ENCODE measurements at places on chromosomes 2 and 18. TPM values are rescaled to one million over a fixed set of nuclear protein-coding genes. Genes with fewer than 3 reads are reported as not detected.

The CD207 gene
- total RNA-seq, result not detected

The COL4A3 gene
- total RNA-seq, result 1.6 TPM

The NETO1 gene
- total RNA-seq, result not detected

DNA sequence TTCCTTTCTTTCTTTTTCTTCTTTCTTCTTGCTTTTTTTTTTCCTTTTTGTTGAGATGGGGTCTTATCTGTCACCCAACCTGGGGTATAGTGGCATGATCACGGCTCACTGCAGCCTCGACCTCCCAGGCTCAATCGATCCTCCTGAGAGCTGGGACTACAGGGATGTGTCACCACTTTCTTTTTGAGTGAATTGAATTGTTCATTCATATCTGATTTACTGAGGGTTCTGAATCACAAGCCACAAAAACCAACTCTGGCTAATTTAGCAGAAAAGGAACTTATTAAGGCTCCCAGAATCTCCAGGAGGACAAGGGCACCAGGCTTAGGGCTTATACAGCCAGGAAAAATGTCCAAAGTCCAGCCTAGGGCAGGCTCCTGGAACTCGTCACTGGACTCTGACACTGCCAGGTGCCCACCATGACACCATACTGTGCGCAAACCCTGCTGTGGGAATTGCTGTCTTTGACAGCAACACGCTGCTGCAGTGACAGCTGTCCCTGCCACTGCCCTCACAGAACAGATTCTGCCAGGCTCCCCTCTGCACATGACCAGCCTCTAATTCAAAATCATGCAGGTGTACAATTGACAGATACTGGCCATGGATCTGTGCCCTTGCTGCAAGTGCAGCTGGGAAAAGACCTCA lies 42.9 kb upstream of the EML6 start:
- no peaks in the 10 kb centered on the region for H3K36me3 ChIP-seq
- no peaks in the 10 kb centered on the region for H3K27me3 ChIP-seq
- H3K4me1 ChIP-seq, result no peaks in the 10 kb centered on the region
- no peak for DNase-seq

DNA sequence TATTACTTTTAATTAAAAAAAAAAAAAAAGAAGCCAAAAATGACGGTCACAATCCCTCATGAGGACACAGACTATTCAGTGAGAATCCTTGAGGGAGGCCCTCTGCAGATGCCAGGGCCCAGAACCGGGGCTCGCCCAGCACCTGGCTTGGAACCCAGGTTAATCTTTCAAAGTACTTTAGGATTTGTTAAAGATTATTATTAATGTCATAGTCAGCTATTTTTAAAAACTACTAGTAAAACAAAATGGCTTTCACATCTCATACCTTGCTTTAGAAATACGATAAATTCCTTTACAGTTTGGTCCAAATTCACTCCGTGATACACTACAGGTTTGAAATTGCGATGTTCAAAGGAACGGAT lies 27.1 kb downstream of the C2orf76 start:
- H3K36me3 ChIP-seq, result no peaks in the 10 kb centered on the region
- H3K27me3 ChIP-seq, result no peaks in the 10 kb centered on the region
- H3K4me1 ChIP-seq, result no peaks in the 10 kb centered on the region
- DNase-seq, result no peak
- no peak overlapping the region for H3K27ac ChIP-seq

- no peak overlapping the region for H3K4me3 ChIP-seq
- peaks cover 43% of the 10 kb centered on the region for H3K4me1 ChIP-seq
- DNase-seq, result no peak
- H3K36me3 ChIP-seq, result peaks cover 8% of the 10 kb centered on the region
- H3K27me3 ChIP-seq, result no peaks in the 10 kb centered on the region
Observed at GRCh38 chr2:69152847-69153583, 140.0 kb downstream of the ANTXR1 start.
